ENCODE measurements at places on chromosomes 4 and X. TPM values are rescaled to one million over a fixed set of nuclear protein-coding genes. Genes with fewer than 3 reads are reported as not detected.

Gene CXCL1
- not detected for total RNA-seq

Gene SPATA18
- 3.0 TPM for total RNA-seq

GRCh38 chrX:2967998-2968909, 38.1 kb upstream of the ARSH start:
- no peaks in the 10 kb centered on the region for H3K27me3 ChIP-seq
- H3K4me3 ChIP-seq: peak overlapping the region; percentile 89
- peak; percentile 46 for DNase-seq
- no peaks in the 10 kb centered on the region for H3K36me3 ChIP-seq
- H3K4me1 ChIP-seq: peaks cover 48% of the 10 kb centered on the region

Gene NEIL3
- total RNA-seq: 20.6 TPM

Gene UCP1
- not detected for total RNA-seq

DNA sequence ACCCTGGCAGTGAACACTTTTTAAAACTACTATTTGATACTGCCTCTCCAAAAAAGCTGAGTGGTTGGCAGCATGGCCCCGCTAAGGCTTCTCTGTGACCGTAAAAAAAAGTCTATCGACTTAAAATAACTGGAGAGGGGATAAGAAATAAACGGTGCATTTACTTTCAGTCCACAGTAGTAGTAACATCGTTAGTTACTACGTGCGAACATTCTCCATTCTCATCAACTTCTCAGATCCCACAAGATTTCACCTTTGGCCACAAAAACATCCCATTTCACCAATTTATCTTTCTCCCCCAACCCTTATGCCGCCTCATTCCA, 524 bp upstream of the EXOSC9 start:
- H3K36me3 ChIP-seq: peaks cover 6% of the 10 kb centered on the region
- no peak for DNase-seq
- no peaks in the 10 kb centered on the region for H3K27me3 ChIP-seq
- peak overlapping the region; percentile 99 for H3K27ac ChIP-seq
- H3K4me3 ChIP-seq: peak overlapping the region; percentile 97

DNA sequence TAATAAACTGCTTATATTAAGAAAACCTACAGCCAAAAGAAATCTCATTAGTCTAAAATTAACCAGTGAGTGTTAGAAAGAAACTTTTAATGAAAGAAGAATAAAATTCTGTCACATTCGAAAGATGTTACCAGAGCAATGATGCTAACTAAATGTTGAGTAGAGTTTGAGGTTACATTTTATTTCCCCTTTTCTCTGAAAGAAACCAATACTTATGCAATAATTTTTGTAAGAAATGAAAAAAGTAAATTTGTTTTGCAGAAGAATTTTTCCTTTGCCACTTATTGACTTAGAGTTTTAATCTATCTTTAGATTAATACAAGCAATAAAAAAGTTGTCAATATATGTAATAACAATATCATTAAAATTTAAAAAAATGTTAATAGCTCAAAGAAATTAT, 574.0 kb upstream of the GALNTL6 start:
- no peaks in the 10 kb centered on the region for H3K27me3 ChIP-seq
- no peaks in the 10 kb centered on the region for H3K4me1 ChIP-seq
- DNase-seq: no peak
- H3K4me3 ChIP-seq: no peak overlapping the region
- H3K36me3 ChIP-seq: no peaks in the 10 kb centered on the region
- no peak overlapping the region for H3K27ac ChIP-seq

- DNase-seq: no peak
- no peaks in the 10 kb centered on the region for H3K36me3 ChIP-seq
- no peak overlapping the region for H3K27ac ChIP-seq
- H3K4me1 ChIP-seq: no peaks in the 10 kb centered on the region
- no peaks in the 10 kb centered on the region for H3K27me3 ChIP-seq
Measured at GRCh38 chr4:166422475-166422874, 549.4 kb downstream of the TLL1 start.

Gene POU4F2
- total RNA-seq: 0.14 TPM

- no peak overlapping the region for H3K27ac ChIP-seq
- no peak overlapping the region for H3K4me3 ChIP-seq
- H3K4me1 ChIP-seq: no peaks in the 10 kb centered on the region
- no peaks in the 10 kb centered on the region for H3K36me3 ChIP-seq
- DNase-seq: no peak
Measured at GRCh38 chr4:103012551-103012950, 7.0 kb downstream of the SLC9B1 start.

GRCh38 chrX:52262195-52262546, 77.5 kb downstream of the MAGED4 start:
- no peaks in the 10 kb centered on the region for H3K36me3 ChIP-seq
- peak overlapping the region; percentile 98 for H3K4me3 ChIP-seq
- H3K27ac ChIP-seq: peak overlapping the region; percentile 79
- peaks cover 21% of the 10 kb centered on the region for H3K4me1 ChIP-seq
- peaks cover 9% of the 10 kb centered on the region for H3K27me3 ChIP-seq
- DNase-seq: no peak

- H3K27ac ChIP-seq: no peak overlapping the region
- H3K27me3 ChIP-seq: peaks cover 55% of the 10 kb centered on the region
- no peaks in the 10 kb centered on the region for H3K36me3 ChIP-seq
- no peak overlapping the region for H3K4me3 ChIP-seq
Measured at GRCh38 chrX:107773206-107773605, 2.4 kb downstream of the TSC22D3 start.

DNA sequence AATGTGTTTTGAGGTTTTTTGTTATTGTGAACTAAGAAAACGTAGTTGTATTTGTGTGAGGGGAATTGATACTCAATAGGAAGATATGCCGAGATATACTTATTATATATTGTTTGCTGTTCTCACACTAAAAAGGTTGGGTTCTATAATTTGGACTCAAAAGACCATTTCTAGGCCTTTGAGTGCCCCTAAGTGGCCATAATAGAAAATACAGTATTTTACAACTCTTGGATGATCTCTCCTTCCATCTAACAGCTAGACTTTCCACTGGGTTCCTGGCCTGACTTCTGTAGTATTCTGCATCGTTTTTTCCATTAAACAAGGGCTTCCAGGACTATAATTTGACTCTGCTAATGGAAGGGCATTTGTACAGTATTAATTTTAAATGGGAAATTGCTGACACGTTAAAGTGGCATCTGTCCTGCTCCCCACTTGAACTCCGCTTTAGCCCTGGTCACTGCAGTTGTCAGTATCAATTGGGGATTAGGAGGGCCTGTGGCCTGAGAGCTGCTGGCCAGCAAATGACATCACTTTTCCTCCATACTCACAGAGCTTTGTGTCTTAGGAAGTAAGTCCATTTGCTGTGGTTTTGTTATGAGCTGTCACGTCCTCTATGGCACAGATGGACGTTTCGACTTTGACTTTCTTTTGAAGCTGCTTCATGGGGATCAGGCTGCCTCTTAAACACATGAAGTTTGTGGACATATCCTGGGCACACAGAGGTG, 176.9 kb downstream of the SLIT2 start:
- H3K27me3 ChIP-seq: no peaks in the 10 kb centered on the region
- no peaks in the 10 kb centered on the region for H3K36me3 ChIP-seq
- DNase-seq: no peak
- no peak overlapping the region for H3K4me3 ChIP-seq
- H3K4me1 ChIP-seq: peaks cover 15% of the 10 kb centered on the region
- H3K27ac ChIP-seq: no peak overlapping the region

GRCh38 chr4:116358633-116359222, 726.6 kb downstream of the TRAM1L1 start:
- no peaks in the 10 kb centered on the region for H3K27me3 ChIP-seq
- H3K27ac ChIP-seq: no peak overlapping the region
- DNase-seq: peak; percentile 55
- H3K4me3 ChIP-seq: no peak overlapping the region
- no peaks in the 10 kb centered on the region for H3K36me3 ChIP-seq

Gene SPIN2A
- 0.98 TPM for total RNA-seq

GRCh38 chrX:105483011-105483410, 262.5 kb upstream of the TEX13A start:
- no peak overlapping the region for H3K4me3 ChIP-seq
- no peaks in the 10 kb centered on the region for H3K27me3 ChIP-seq

Gene DDX53
- not detected for total RNA-seq

GRCh38 chr4:134727696-134728095, 526.1 kb upstream of the PABPC4L start:
- no peak for DNase-seq
- H3K4me3 ChIP-seq: no peak overlapping the region
- no peak overlapping the region for H3K27ac ChIP-seq
- H3K27me3 ChIP-seq: no peaks in the 10 kb centered on the region

GRCh38 chrX:54089191-54089590, 44.9 kb upstream of the PHF8 start:
- peaks cover 18% of the 10 kb centered on the region for H3K36me3 ChIP-seq
- H3K27me3 ChIP-seq: no peaks in the 10 kb centered on the region
- no peak overlapping the region for H3K27ac ChIP-seq
- no peaks in the 10 kb centered on the region for H3K4me1 ChIP-seq

GRCh38 chr4:3085948-3086670, 11.6 kb downstream of the HTT start:
- H3K27me3 ChIP-seq: no peaks in the 10 kb centered on the region
- H3K4me3 ChIP-seq: no peak overlapping the region
- H3K4me1 ChIP-seq: peaks cover 2% of the 10 kb centered on the region
- H3K36me3 ChIP-seq: peaks cover 10% of the 10 kb centered on the region

Gene P2RY8
- not detected for total RNA-seq

DNA sequence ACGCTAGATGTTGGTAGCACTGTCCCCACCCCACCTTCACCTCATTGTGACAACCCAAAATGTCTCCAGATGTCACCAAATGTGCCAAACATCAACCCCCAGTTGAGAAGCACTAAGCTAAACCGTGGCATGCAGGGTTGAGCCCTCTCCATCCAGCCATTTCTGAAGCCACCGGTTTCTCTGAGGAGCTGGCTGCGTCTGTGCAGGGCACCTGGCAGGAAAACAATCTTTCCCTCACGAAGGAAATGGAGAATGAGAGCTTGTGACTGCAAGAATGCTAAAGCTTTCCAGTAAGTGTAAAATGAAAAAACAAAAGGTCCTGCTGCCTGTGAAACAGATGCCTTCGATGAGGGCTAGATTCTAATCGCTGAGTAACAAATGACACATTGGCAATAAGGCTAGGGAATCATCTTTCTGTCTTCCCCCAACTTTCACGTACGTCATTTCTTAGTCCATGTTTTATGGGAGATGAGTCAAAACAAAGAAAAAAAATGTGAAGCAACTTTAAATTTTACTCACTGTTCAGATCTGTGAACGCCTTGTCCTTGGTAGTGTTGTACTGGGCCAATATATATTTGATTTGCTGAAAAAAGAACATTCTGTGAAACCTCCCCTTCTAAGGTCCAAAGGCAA, 59.9 kb downstream of the PROM1 start:
- no peak for DNase-seq
- no peaks in the 10 kb centered on the region for H3K36me3 ChIP-seq
- no peaks in the 10 kb centered on the region for H3K4me1 ChIP-seq
- H3K27ac ChIP-seq: no peak overlapping the region
- H3K27me3 ChIP-seq: no peaks in the 10 kb centered on the region

Gene ZAR1
- total RNA-seq: 0.27 TPM

- peaks cover 31% of the 10 kb centered on the region for H3K27me3 ChIP-seq
- peaks cover 2% of the 10 kb centered on the region for H3K36me3 ChIP-seq
- H3K27ac ChIP-seq: no peak overlapping the region
- H3K4me3 ChIP-seq: peak overlapping the region; percentile 91
- no peak for DNase-seq
Measured at GRCh38 chr4:78939667-78940008, 400 bp upstream of the PAQR3 start.

Gene S100G
- not detected for total RNA-seq

- DNase-seq: peak; percentile 22
- peaks cover 15% of the 10 kb centered on the region for H3K36me3 ChIP-seq
- H3K4me3 ChIP-seq: no peak overlapping the region
Measured at GRCh38 chr4:140884431-140885058, 128.4 kb upstream of the TBC1D9 start.

GRCh38 chrX:17417372-17417771, 42.4 kb downstream of the NHS start:
- H3K4me3 ChIP-seq: no peak overlapping the region
- no peaks in the 10 kb centered on the region for H3K36me3 ChIP-seq
- H3K27ac ChIP-seq: no peak overlapping the region
- peaks cover 1% of the 10 kb centered on the region for H3K27me3 ChIP-seq
- peaks cover 30% of the 10 kb centered on the region for H3K4me1 ChIP-seq

Gene VCX3B
- not detected for total RNA-seq

Gene NHS
- total RNA-seq: 10.7 TPM

DNA sequence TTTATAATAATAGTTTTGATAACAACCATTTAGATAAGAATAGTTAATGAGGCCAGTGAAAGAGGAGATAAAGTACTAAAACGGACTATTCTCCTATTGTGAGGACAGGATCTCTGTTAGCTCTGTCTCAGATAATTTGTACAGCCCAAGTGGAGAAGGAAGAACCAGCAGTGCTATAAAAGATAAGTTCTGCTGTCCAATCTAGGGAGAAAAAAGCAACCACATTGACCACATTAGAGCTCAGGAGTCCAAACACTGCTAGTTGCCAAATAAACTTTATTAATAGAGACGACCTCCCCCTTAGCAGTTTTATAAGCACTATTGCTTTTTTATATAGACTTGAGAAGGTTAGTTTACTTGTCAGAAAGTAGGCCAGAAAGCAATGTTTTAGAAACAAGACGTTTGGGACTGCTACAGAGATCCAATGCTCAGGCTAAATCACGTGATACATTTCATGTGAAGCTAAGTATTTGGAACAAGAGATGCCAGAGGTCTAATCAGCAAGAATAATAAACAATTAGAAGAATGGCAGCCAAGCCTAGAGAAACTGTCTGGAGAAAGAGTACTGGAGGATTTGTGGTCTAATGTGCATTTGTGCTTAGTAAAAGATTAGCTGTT, 15.9 kb downstream of the IL15 start:
- H3K36me3 ChIP-seq: no peaks in the 10 kb centered on the region
- no peaks in the 10 kb centered on the region for H3K27me3 ChIP-seq
- H3K27ac ChIP-seq: no peak overlapping the region
- H3K4me3 ChIP-seq: no peak overlapping the region
- no peak for DNase-seq

GRCh38 chrX:31658360-31658759, 586.5 kb upstream of the FTHL17 start:
- H3K27ac ChIP-seq: no peak overlapping the region
- peaks cover 17% of the 10 kb centered on the region for H3K4me1 ChIP-seq
- no peak overlapping the region for H3K4me3 ChIP-seq
- peaks cover 4% of the 10 kb centered on the region for H3K36me3 ChIP-seq
- H3K27me3 ChIP-seq: no peaks in the 10 kb centered on the region

- H3K4me1 ChIP-seq: peaks cover 16% of the 10 kb centered on the region
- no peak for DNase-seq
- H3K36me3 ChIP-seq: peaks cover 26% of the 10 kb centered on the region
- no peaks in the 10 kb centered on the region for H3K27me3 ChIP-seq
- no peak overlapping the region for H3K27ac ChIP-seq
Measured at GRCh38 chr4:54737421-54737820, 79.7 kb downstream of the KIT start.

Gene CENPU
- 85.3 TPM for total RNA-seq
